ENCODE measurements at places on chromosomes 1 and 21.

- DNase-seq = no peak
Observed at GRCh38 chr1:164918140-164918539, 359.2 kb downstream of the PBX1 start.

DNA sequence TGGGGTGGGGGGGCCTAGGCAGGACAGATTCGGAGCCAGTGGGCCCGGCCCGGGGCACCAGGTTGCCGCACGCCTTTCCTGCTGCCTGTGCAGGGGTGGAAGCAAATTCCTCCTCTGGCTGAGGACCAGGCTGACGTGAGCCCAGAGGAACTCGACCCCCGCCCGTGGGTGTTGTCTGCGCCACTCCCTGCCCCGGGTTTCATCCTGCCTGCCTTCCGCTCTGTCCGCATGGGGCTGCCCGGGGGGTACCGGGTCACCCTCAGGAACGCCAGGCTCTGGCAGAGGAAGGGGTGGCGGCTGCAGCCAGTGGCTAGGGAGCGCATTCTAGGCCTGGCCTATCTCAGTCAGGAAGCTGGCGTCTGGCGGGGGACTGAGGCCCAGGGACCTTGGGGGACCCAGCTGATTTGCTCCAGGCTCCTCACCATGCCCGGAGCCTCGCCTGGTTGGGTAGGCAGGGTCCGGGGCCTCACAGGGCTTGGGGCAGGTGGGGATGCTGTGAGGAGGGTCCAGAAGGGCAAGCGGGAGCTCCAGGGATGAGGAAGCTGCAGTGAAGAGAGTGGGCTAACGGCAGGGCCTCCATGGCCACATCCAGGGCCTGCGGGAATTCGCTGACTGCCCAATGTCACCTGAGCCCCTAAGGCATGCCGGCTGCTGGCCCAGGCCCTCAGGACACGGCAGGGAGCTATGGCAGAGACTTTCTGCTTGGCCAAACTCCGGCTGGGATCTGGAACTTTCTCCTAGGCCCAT, 2.4 kb upstream of the IBA57 start:
- peak; percentile 75 for DNase-seq

- no peak for DNase-seq
Observed at GRCh38 chr1:227741166-227741870, 6.1 kb downstream of the SNAP47 start.

DNA sequence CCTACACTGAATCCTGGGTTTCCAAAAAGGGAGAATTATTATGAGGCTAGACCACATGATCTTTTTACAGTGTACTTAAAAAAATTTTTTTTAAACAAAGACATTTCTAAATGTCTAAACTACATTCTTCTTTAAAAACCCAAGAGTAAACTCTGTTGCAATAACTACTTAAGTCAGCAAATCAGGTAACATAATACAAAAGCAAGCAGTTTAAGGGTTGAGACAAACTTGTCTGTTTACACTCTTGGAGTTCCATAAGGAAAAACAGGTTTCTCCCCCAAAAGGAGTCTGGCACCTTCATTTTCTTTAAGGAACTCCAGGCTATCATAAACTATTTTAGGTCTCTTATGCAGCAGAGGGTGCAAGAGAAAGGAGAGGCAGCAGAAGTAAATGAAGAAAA, 12.5 kb upstream of the ANKRD45 start:
- DNase-seq = no peak

GRCh38 chr1:115842948-115843347, 2.0 kb upstream of the NHLH2 start:
- DNase-seq = no peak

DNA sequence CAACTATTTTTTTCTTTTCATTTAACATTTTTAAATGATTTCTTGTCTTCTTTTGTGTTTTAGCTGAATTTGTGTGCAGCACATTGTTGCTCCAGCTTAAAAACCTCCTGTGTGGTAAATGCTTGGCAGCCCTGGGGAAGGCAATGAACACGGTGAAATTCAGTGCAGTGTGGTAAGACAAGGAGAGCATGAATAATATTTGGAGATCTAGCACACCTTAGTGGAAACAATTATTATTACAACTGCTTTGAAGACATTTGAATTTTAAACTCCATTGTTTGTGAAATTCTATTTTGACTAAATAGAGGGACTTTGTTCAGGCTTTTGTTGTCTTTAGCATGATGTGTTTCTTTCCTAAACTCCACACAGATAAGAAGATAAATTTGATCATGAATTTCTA, 242.6 kb upstream of the CXADR start:
- DNase-seq = no peak

- DNase-seq = no peak
Observed at GRCh38 chr1:5428351-5428750, 563.9 kb downstream of the NPHP4 start.

DNA sequence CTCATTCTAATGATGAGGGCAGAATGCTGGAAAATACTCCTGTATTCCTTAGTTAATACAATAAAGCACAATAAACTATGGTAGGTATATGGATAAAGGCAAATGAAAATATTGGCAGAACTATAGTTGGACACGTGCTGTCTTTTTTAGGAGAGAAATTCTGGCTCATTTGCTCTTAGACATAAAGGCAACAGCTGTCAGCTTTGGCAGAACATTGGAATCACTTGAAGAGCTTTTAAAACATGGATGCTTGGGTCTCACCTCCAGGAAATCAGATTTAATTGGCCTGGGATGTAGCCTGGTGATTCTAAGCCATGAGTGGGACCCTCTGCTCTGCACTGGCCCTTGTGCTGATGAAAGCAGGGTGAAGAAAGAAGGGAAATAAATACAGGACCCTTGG, 9.9 kb downstream of the CRP start:
- no peak for DNase-seq

DNA sequence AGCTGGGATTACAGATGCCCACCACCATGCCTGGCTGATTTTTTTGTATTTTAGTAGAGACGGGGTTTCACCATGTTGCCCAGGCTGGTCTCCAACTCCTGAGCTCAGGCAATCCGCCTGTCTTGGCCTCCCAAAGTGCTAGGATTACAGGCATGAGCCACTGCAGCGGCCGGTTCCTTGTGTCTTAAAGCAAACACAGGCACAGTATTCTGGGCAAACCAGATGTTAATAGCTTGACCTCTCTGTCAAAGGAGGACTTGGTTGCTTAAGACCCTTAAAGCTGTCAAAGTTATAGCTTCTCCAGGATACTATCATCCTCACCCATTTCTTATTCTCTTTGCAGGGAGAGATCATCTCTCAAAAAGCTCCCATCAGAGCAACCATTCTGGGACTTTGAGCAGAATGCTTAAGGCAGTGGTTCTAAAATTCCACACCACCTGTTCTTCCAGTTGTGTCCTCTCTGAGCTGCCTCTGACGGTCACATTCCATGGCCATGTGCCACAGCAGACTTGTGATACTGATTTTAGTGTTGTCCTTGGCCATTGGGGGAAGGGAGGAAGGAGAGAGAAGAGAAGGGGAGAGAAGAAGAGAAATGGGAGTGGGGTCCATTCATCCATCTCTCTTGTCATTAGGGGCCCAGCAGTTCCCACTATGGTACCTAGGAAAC, 81.8 kb downstream of the PBX1 start:
- no peak for DNase-seq

DNA sequence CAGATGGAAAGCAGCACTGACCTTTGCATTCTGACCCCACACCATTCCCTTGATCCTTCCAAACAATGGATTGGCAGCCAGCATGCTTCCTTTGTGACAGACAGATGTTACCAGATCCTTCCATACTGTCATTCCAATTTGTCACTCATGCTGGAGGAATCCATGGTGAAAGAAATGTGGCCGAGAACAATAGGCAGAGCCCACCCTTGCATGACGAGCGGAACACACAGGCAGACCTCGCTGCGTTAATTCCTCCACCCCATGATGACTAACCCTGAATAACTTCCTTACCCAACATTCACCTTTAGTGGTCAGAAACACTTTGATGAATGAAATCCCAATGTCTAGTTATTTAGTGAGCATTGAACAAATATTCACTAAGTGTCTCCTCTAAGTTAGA, 45.1 kb downstream of the PDPN start:
- no peak for DNase-seq

DNA sequence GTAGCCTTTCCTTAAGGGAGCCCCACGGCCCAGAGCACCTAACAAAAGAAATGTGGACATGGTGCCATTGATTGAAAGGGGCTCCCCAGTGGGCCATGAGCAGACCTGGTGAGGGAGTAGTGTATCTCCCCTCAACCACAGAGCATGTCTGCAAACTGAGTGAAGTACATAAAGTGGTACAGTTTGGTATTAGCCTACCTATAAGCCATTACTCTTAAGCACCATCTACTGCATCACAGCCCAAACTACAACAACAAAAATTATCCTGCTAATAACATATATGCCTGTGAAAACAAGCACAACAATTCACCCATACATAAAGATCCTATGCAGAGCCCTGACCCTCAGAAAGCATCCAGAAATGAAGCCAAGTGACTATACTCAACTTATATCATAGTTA, 407.8 kb downstream of the PTPRC start:
- no peak for DNase-seq

DNA sequence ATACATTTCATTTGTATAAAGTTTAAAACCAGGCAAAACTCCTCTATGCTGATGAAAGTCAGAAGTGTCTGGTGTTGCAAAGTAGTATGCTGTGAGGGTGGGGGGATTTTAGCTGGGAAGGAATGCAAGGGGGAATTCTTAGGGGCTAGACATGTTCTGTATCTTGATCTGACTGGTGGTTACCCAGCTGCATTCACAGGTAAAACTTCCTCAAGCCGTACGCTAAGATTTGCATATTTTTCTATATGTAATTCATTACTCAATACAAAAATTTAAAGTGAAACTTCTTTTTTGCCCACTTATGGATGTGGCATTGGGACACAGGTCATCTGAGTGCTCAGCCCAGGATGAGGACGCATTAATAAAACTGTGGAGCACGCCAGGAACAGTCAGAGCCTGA, 323.3 kb downstream of the PAPPA2 start:
- DNase-seq = no peak

DNA sequence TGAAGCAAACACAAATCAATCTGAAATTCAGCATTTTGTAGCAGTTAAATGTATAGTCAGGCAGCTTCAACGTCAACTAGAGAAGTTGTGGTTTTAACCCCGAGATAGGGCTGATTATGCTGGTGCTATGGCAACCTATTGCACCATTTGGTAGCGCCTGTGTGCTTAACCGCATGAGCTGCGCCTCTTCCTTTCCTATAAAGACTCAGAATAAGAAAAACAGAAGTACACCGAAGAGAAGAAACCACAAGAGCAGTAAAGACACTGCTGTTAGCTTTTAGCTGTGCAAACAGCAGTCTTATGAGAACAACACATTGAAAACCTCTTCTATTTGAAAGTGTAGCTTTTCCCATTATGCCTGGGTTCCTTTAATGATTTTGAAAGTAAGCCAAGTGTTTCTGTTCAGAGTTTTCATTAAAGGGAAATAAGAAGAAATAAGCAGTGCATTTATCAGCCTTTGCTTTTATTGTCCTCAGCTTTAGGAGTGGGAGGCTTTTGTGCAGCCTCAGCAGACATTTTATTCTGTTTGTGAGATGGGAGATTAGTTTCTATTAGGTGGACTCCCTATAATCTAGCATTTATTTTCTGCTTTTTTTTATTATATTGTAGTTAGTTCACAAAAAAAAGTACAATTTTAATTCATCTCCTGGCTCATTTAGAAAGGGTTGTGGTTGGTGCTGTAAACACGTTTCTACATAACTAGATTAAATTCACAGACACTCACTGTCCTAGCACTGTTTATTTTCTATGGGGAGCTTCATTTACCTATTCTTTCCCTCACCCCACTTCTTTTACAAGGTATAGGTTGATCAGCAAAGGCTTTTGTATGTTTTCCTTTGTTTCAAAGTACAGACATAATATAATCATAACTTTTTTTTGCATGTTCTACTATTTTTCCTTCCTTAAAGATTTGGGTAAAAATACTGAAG, 43.3 kb downstream of the PTPRC start:
- peak; percentile 68 for DNase-seq

DNA sequence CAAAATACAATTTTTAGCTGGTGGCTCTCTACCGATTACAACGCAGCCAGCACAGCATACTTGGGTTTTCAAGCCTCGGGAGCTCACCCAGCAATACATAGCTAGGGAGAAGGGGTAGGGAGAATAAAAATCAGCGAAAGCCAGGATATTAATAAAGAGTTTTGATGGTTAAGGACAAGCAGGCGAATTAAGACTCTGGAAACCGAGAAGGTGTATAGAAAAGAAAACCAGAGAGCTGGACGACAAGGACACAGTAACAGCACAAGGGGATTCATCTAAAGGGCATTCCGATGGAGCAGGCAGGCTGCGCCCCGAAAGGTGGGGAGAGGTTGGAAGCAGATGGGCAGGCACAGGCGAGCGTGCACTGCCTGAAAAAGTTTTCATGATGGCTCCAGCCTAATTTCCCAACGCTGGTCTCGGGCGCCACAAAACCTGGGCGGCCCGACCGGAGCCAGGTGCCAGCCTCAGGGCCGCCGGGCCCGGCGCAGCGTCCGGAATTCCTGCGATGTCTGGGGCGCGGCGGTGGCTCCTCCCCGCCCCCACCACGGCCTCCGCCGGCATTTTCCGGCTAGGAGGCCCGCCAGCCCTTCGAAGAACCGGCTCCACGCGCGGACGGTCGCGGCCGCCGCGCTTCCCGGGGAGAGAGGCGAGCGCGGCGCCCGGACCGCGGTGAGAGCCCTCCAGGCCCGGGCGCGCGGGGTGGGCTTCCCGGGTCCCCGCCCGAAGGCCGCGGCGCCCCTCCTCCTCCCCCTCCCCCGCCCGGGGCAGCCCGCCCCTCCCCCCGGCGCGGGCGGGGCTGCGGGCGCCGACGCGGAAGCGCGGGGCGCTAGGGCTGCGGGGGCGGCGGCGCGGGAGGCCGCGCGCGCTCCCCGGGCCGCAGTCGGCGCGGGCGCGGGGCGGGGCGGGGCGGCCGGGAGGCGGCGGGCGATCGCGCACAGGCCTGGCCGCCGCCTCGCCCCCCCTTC, 774 bp upstream of the DYRK1A start:
- DNase-seq = peak; percentile 81

- no peak for DNase-seq
Observed at GRCh38 chr21:41622831-41623548, 115.0 kb upstream of the TMPRSS2 start.

- DNase-seq = no peak
Observed at GRCh38 chr1:170661646-170662411, 2.1 kb upstream of the PRRX1 start.

DNA sequence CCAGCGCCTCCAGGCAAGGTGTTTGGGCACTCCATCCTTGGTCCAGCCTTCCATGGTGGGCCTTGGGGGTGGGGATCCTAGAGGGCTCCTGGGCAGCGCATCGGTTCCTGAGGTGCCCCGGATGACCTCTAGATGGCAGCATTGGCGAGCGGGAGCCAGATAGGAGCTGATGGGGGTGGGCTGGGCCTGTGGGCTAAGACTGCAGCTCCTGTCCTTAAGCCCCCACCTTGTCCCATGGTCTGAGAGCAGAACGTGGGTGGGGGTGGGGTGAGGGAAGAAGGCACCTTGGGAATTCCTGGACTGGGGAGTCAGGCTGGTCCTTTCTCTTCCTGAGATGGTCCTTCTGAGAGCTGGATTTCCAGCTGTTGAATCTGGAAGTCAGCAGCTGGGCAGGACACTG, 93.4 kb upstream of the CSF3R start:
- DNase-seq = peak; percentile 77

DNA sequence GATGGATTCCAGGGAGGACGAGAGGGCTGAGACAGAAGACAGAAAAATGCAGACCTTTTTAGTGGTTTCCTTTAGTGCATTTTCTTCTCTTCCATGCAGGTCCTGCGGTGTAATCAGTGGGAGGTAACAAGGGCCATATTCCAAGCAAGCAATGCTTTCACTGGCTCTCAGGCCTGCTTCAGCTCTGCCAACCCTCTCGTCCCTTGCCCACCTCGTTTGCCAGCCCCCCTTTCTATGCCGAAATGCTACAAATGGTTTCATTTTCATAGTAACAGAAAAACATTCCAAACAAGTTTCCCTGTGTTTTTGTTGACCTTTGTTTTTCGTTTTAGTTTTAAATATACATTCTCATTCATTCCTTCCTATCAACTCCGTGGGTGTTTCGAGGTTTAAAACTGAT, 443.1 kb downstream of the TTLL7 start:
- no peak for DNase-seq

All from sciatic nerve (tissue), 2 donors.